ENCODE measurements at places on chromosomes 7 and 10.

- DNase-seq, result no peak
These were observed 95.0 kb downstream of the DYNC1I1 start for GRCh38 chr7:95867309-95867708.

GRCh38 chr10:72541337-72541736 is 84.5 kb downstream of the MICU1 start:
- no peak for DNase-seq

GRCh38 chr7:106125417-106125816 is 13.3 kb upstream of the SYPL1 start:
- DNase-seq, result no peak

- DNase-seq, result no peak
These were observed 183.7 kb downstream of the CACNB2 start for GRCh38 chr10:18323916-18324315.

GRCh38 chr7:5470167-5470532 is 46.5 kb upstream of the TNRC18 start:
- peak; percentile 42 for DNase-seq

DNA sequence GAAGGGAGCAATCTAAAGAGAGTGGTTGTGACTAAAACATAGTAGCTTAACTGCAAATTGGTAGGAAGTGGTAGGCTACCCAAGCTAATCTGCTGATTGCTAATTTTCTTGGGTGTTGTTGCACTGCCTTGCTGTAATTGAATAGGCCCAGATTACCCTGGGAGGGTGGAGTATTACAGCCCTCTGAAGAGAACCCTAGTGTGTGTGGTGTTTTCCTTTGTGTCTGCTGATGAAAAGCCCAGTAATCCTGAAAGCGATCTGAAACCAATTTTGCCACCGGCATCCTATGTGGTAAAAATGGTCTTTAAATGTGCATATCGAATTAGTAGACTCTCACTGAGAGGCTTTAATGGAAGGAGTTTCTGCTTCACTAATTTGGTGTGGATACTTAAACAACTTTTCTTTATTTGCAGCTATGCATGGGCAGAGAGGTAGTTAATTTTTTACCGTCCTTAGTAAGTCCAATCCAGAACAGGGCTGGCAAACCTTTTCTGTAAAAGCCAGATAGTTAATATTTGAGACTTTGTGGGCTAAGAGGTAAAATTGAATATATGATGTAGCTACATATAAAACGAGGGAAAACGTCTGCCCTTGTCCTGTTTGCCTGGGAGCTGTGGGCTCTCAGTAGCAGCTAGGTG is 92.5 kb downstream of the CSTF2T start:
- no peak for DNase-seq

DNA sequence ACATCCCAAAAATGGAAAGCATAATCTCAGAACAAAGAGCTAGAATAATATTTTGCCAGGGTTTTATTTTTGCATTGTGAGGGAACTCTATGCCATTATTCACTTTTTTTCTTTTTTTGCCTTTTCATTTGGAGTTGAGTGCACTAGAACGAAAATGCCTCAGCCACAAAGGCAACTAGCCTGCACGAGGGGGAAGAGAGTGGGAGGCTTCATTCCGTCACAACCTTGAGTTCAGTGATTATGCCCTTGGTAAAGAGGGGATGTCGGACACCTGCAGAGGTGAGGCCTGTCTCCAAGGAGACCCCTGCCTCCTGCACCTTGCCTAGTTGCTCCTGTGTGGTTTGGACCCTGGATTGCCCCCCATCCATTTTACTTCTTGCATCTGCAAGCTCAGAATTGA is 232.7 kb downstream of the TEX36 start:
- DNase-seq, result no peak

DNA sequence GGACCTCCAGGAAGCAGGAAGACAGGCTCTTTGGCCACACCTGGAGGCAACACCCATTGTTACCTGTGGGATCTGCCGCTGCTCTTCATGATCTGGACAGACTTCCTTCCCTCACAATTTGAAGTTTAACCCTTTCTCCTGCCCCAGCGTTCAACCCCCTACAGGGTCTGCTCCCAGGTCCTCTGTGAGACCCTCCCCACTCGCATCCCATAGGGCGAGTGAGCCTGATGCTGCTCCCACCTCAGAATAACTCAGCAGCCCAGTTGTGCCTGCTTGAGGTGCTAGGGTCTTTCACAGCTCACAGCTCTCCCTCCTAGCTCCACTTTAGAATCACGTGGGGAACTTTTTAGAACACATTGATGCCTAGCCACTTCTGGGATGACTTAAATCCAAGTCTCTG is 61.8 kb upstream of the C10orf90 start:
- DNase-seq, result no peak

DNA sequence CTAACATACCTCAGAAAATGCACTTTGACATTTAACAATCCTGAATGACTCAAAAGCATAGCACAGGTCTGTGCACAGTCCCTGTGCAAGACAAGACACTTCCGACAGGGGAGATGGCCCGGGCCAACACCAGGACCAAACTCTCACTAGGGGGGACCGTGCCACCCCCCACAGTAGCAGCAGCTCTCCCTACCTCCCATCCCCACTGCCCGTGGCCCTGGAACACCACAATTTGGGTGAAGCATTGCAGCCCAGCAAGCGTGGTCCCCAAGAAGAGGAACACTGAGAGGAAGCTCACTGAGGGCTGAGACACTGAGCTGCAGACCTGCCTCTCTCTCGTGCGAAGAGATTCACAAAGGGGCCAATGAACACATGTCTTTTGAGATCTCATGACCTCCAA is 26.0 kb downstream of the PTPRN2 start:
- no peak for DNase-seq

GRCh38 chr10:132788831-132789219 is 2.9 kb upstream of the NKX6-2 start:
- DNase-seq, result no peak

- peak; percentile 64 for DNase-seq
These were observed 472.0 kb downstream of the KCNMA1 start for GRCh38 chr10:77165445-77166208.

GRCh38 chr7:44266526-44266925 is 58.9 kb downstream of the CAMK2B start:
- no peak for DNase-seq

DNA sequence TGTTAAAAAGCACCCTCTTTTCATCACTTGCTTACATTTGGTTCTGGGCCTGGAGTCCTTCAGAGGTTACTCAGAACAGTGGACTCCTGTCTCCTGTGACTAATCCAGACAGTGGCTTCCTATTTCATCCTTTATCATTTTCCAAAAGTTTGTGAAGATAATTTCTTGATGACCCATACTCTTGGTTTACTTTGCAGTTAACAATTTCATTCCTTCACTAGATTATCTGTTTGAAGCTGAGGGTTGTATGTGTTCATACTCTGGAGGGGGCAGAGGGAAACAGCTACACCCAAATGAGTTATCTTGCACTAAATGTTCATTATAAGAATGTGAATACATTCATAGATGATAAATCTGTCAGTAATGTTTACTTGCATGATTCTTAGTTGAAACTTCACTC is 124.7 kb downstream of the ZNF248 start:
- no peak for DNase-seq

DNA sequence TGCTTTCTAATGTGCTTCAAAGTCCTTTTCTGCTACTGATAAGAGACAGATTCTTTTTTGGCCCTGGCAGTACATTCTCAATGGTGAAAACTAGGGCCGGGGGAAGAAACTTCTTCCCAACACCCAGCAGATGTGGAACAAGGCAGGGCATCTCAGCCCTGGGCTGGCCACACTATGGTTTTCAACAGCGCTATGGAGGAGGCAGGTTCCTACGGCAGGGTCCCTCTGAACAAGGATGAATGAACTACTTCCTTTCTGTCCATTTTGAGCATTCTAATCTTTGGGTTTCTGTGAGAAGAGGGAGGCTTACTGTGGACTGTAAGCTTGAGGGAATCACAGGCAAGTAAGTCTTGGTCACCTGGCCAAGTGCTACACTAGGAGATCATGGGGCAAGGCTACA is 78.7 kb downstream of the VSTM4 start:
- DNase-seq, result no peak

Data from cerebellar cortex (tissue), 1 donor.